ENCODE measurements at places on chromosomes 6 and 20.

GRCh38 chr6:10375391-10375969 is 39.4 kb downstream of the TFAP2A start:
- no peak for DNase-seq
- no peaks in the 10 kb centered on the region for H3K4me1 ChIP-seq
- no peak overlapping the region for H3K4me3 ChIP-seq
- H3K27ac ChIP-seq, result no peak overlapping the region

GRCh38 chr6:66161546-66162108 is 454.6 kb upstream of the EYS start:
- no peak for DNase-seq
- H3K27me3 ChIP-seq, result no peaks in the 10 kb centered on the region
- no peaks in the 10 kb centered on the region for H3K4me1 ChIP-seq

GRCh38 chr20:6818033-6818808 is 50.7 kb downstream of the BMP2 start:
- H3K4me3 ChIP-seq, result no peak overlapping the region
- no peaks in the 10 kb centered on the region for H3K4me1 ChIP-seq

GRCh38 chr6:53280207-53280606 is 68.5 kb downstream of the ELOVL5 start:
- H3K27me3 ChIP-seq, result no peaks in the 10 kb centered on the region
- no peak overlapping the region for H3K27ac ChIP-seq
- H3K4me3 ChIP-seq, result no peak overlapping the region
- peaks cover 43% of the 10 kb centered on the region for H3K36me3 ChIP-seq
- peaks cover 22% of the 10 kb centered on the region for H3K4me1 ChIP-seq
- DNase-seq, result no peak
